ENCODE measurements at places on chromosomes 5 and 9.

GRCh38 chr5:42851481-42851880, 39.8 kb upstream of the SELENOP start:
- DNase-seq, result no peak

- no peak for DNase-seq
Measured at GRCh38 chr9:13386935-13387733, 107.6 kb upstream of the MPDZ start.

DNA sequence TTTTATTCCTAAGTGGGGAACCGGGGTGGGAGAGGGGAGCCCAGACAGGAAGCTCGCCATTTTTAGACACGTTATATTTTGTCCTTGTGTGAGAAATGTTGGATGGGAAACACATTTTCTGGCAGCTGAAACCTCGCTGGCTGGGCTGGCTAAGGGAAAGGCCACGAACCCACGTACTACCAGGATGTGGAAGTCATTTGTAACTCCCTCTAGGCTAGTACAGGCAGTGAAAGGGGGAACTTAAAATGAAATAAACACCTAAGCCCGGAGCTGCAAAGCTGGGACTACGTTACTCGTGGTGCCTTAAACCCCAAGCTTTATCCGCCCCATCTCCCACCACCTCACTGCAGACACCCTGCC, 42.5 kb downstream of the TMEM174 start:
- no peak for DNase-seq

GRCh38 chr5:123874600-123875201, 362.7 kb downstream of the CSNK1G3 start:
- DNase-seq, result no peak

DNA sequence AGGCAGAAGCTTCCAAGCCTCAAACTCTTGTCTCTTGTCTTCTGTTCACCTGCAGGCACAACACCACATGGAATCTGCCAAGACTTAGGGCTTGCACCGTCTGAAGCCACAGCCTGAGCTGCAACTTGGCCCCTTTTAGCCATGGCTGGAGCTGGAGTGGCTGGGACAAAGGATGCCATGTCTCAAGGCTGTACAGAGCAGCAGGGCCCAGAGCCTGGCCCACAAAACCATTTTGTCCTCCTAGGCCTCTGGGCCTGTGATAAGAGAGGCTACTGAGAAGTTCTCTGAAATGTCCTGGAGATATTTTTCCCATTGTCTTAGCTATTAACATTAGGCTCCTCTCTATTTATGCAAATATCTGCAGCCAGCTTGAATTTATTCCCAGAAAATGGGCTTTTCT, 330.8 kb downstream of the DTWD2 start:
- DNase-seq, result no peak

DNA sequence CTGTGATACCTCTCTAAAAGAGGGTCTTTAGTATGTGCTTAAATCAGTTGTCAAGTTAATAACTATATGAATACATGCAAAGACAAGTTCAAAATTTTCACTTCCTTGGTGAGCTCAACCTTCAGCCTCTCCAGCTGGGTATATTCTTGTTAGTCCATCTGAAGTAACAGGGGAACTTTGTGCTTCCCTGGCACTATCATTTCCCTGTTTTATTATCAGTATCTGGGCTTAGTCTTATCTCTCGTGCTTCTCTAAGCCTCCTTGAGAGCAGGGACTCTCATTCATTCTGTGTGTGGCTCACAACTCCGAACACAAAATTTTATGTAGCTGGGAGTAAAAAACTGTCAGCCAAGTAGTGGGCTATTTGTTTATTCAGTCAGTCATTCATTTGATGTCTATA, 175.9 kb upstream of the MAP3K1 start:
- no peak for DNase-seq

- DNase-seq, result peak; percentile 80
Measured at GRCh38 chr9:136403915-136404800, 4.2 kb upstream of the SNAPC4 start.

- DNase-seq, result no peak
Measured at GRCh38 chr5:130740047-130740569, 424.9 kb downstream of the HINT1 start.

DNA sequence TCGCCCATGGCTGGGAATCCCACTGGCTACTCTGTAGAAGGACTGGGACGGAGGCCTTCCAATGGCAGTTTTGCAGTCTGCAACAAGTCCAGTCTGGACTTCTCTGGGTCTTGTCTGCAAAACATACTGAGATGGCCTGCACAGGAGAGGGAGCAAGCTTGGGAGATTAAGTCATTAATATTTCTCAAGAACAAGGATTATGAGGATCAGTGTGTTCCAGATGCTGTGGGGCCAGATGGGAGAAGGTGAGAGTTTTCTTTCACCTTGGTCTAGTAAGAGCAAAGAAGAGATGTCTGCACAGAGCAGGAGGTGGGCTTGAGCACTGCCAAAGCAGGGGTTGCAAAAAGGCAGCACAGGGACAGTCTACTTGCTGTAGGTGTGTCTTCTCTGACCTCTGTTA, at the start of gene PDE6A:
Gene PDE6A, minus strand, starts transcription at position 128 of the 400 bp plus-strand sequence. Its CDS starts 120 bp downstream, at position 8.
- no peak for DNase-seq
